ENCODE measurements at places on chromosomes 5 and 9. TPM values are rescaled to one million over a fixed set of nuclear protein-coding genes. Genes with fewer than 3 reads are reported as not detected.

GRCh38 chr9:112380825-112381221 is 915 bp downstream of the HSDL2 start:
- DNase-seq, result no peak

GRCh38 chr5:149289301-149289700 is 17.6 kb downstream of the AFAP1L1 start:
- DNase-seq, result no peak

PRDM12 gene
- total RNA-seq, result not detected

PCDHB16 gene
- 1.9 TPM for total RNA-seq

DNA sequence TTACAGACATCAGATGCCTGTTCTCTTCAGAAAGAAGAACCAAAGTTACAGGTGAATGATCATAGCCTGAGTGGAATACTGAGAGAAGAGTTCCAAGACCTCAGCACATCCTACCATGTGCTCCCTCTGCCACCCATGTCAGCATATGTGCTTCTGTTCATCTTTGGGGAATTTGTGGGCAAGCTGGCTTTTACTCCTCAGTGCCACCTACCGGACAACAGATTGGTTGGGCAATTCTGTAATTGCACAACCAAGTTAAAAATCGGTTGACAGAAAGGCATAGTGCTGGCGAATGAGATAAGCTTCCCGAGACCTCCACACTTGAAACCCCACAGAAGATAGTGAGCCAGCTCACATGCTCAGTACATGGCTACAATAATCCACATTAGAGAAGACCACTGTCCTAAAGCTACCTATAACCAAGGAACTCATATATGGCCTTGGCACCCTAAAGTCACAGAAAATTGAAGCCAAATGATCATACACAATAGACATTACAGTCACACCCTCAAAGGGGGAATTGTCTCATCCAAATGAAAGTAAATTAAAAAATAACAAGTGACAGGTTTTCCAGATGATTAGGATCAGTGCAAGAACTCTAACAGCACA is 1238.0 kb upstream of the NUDT12 start:
- DNase-seq, result no peak

GGTA1 gene
- total RNA-seq, result 14.6 TPM

GRCh38 chr5:149123211-149123610 is 18.1 kb upstream of the ABLIM3 start:
- no peak for DNase-seq

GRCh38 chr9:1207686-1208085 is 157.5 kb downstream of the DMRT2 start:
- DNase-seq, result no peak

DNA sequence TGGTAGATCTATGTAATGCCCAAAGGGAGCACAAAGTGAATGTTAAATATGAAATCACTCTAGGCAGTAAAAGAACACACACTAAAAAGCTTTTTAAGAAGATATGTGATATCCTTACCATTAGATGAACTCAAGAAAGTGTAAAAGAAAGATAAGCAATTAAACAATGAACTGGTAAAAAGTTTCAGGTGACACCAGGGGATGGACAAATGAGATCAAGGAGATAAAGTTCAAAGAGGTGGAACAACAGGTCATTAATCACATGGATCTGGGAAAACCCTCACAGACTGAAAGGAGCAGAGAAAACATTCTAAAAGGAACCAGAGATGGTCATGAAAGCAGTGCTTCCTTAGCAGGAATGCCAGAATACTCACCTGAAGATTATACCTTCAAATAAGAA is 40.7 kb downstream of the LHFPL2 start:
- no peak for DNase-seq

DNA sequence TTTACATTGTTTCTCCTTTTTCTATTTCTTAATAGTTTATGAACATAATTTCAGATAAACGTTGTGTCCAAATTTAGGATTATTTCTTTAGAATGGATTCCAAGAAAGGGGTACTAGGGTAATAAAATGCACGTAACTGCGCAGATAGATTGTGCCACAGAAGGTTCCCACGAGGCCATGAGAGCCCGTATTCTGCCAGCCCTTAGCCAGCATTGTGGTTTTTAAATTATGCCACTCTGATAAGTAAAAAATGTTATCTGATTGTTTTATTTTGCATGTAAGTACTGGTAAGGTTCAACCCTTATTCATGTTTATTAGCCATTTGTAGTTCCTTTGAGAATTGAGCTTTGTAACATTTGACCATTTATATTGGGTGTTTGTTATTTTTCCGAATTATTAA is 88.7 kb downstream of the PRKACG start:
- DNase-seq, result no peak

RXRA gene
- total RNA-seq, result 41.0 TPM

DNA sequence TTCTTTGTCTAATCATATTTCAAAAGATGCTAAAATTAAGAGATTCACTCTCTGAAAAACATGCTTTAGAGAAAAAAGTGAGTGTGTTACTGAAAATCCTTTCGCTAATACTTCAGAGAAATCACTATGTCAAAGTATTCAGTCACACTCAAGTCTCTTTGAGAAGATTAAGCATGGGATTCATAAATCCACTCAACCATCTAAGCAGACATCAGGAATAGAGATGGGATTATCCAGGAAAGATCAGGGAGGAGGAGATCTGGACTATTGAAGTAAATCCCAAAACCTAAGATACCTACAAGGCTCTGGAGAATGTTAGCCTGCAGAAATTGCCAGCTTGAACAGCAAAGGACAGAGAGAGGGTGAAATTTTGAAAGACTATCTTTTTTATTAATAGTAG is 317.2 kb upstream of the ACO1 start:
- DNase-seq, result no peak

- DNase-seq, result no peak
These were observed 35.6 kb upstream of the SMU1 start for GRCh38 chr9:33112094-33112493.

DNA sequence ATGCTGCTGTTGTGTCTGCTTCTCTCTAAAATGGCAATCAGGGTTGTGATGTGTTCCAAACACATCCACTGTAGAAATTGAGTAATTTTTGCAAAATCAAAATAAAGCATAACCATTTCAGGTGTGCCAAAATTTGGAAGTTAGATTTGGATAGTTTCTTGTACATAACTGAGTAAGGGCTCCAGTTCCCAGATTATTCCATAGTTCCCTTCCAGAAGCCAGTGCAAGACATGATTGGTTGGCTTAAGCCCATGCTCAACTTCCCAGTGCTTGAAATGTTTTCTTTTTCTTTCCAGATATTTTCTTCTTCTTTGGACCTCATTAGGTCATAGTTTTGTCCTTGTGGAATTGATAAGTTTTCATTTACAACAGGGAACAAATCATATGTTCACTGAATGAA is 64.2 kb downstream of the SNCAIP start:
- no peak for DNase-seq

- no peak for DNase-seq
These were observed 213.0 kb downstream of the PJA2 start for GRCh38 chr5:109196823-109197160.

DNA sequence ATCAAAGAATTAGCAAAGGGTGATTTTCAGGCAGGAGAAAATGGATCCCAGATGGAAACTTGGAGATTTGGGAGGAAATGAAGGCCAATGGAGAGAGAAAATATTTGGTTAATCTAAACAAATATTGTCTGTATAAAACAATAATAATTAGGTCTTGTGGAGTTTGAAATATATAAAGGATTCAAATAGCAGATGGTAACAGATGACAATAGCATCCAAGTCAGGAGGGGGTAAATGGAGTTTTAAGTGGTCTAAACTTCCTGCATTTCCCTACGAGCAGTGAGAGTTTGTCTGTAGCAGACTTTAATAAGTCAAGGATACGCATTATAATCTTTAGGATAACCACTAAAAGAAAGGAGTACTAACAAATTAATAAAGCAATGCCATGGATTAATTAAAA is 49.0 kb upstream of the GGTA1 start:
- no peak for DNase-seq

DNA sequence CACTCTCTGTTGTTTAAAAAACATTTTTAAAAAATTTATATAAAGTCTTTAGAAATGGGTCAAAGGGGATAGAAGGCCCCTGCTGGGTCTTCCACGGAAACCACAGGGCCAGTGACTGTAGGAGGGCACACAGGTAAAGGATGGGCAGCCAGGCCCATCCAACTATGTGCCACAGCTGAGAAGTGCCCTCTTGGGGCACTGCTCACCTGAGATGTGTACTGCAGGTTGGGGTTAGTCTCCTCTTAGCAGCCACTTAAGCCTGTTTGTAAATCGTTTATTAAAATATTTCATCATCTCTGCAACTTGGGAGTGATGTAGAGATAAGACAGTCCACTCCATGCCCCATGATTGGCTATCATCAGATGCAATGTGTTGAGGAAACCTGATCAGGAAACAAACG is 222.4 kb downstream of the DIRAS2 start:
- DNase-seq, result no peak

GRCh38 chr9:137251490-137252268 is 593 bp downstream of the STPG3 start:
- no peak for DNase-seq

INSL6 gene
- total RNA-seq, result not detected

DNA sequence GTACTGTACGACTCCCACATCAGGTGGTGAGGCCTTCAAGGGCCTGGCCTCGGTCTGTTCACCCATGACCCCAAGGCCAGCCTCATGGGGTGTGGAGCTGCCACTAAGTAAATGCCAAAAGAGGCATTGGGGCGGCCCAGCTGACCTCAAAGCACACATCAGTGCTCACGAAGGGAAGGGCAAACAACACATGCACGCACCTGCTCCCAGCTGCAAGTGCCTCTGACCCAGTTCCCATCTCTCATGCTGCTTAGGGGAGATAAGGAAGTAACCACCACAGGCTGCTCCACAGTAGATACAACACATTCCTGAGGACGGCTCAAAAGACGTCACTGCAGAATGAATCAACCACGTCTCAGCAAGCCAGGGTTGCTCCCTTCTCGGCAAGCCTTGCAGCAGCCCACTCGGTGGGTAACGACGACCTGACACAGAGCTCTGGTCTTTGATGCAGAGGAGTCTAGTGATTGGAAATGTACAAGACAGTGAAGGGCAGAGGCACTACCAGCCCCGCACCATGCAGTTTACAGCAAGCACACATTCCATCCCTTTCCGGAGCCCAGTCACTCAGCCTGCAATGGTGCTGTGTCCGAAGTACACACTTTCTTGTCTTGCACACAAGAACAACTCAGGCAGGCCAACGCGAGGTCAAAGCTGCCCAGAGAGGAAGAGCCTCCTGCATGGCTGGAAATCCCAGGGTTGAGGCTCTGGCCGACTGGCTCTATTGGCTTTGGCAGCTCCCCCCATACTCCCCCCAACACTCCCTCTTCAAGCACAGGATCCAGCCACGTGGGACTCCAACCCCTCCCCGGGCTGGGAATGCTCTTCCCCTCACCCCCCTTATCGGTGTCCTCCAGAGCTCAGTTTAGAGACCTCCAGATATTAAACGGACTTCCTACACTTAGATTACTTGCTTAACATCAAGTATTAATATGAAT is 31.8 kb downstream of the FABP6 start:
- DNase-seq, result no peak

- DNase-seq, result no peak
These were observed 173.5 kb upstream of the ZNF608 start for GRCh38 chr5:124919747-124920525.

TMEM215 gene
- not detected for total RNA-seq

DNA sequence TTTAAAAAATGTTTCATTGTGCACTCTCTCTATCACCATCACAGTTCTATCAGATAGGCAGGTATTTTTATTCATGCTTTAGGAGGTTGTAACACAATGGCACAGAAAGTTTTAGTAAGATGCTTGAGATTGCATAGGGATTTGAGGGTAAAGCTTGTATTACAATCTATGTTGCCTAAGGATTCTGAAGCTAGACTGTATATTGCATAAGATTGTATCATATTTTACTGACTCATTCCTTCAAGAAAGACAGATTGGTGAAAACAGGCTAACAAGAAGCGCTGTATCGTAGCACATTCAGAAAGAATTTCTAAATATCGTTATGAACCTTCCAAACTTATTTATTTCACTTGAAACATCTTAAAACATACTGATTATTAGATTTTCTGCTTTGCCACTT is 577.7 kb downstream of the EBF1 start:
- no peak for DNase-seq

- no peak for DNase-seq
These were observed 444.7 kb downstream of the MED10 start for GRCh38 chr5:5933651-5934050.

AJM1 gene
- 6.0 TPM for total RNA-seq

DDX4 gene
- not detected for total RNA-seq

GRCh38 chr9:81669866-81670265 is 19.5 kb downstream of the TLE1 start:
- no peak for DNase-seq

SPINK4 gene
- total RNA-seq, result not detected

GRCh38 chr5:167639766-167640165 is 651.7 kb upstream of the WWC1 start:
- no peak for DNase-seq

- DNase-seq, result no peak
These were observed 74.5 kb downstream of the ANGPTL2 start for GRCh38 chr9:127047971-127048370.

GRCh38 chr5:164027738-164028137 is 522.3 kb downstream of the MAT2B start:
- DNase-seq, result no peak

DNA sequence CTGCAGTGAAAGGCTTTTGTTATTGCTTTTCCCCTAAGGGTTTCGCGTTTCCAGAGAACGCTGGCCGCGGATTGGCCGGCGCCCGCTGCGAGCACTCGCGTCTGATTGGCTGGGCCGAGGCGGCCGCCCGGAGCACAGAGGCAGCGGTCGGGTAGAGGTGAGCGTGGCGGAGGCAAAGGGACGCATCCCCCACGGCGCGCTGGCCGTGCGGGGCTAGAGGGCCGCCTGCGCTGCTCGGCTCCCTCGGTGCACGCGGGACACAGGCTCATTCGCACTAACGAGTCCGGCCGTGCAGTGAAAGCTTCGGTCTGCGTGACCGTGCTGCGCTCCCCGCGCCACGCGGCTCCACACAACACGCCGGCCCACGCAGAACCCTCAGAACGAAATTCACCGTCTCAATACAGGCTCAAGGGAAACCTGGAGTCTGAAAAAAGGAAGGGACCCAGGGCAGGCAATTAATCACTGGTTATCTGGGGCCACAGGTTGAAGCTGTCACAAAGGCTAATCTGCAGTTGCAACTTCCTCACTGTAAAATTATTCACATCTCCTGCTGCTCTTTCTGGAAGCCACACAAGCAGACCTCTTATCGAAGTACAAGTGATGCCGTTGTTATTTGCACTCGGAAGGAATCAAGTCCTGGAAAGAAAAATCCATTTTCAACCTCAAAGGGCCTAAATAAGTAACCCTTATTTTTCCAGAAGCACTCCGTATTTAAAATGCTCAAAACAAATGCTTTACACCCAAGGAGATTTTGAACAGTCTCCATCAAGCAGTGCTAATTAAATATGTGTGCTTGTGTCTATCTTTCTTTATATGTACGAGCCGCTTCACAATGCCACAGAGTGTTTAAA is 94.6 kb downstream of the ZNF608 start:
- peak; percentile 84 for DNase-seq

SLC27A6 gene
- total RNA-seq, result 42.5 TPM

GRCh38 chr9:28563291-28563934 is 990.1 kb upstream of the C9orf72 start:
- DNase-seq, result no peak

DNM1 gene
- total RNA-seq, result 2.1 TPM

Measured in heart right ventricle (tissue), 16 donors.